HCT116 (cell line): ENCODE measurements at places on chromosomes 1 and 21. TPM values are rescaled to one million over a fixed set of nuclear protein-coding genes. Genes with fewer than 3 reads are reported as not detected.

DNA sequence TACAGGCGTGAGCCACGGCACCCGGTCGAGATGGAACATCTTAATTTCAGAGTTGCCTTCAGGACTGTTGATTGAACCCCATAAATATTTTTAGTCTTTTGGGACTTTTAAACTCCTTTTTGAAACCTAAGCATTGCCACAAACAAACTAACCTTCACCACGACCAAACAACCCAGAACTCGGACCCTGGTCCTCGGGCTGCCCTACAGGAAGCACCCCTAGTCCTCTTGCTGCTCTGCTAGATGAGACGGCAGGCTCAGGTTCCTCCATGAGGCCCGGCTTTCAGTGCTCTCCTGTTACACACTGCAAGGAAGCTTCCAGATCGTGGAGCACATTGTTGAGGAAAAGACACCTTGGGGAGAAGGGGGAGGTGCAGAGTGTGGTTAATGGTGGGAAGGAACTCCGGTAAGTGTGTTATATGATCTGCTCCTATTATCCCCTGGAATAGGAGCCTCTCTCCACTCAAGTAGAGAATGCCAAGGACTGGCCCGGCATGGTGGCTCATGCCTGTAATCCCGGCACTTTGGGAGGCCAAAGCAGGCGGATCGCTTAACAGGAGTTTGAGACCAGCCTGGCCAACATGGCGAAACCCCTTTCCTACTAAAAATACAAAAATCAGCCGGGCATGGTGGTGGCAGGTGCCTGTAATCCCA lies 5.7 kb downstream of the EPHX1 start:
- H3K4me3 ChIP-seq: no peak overlapping the region
- no peak for DNase-seq
- no peaks in the 10 kb centered on the region for H3K36me3 ChIP-seq
- peaks cover 36% of the 10 kb centered on the region for H3K4me1 ChIP-seq
- no peaks in the 10 kb centered on the region for H3K27me3 ChIP-seq

DNA sequence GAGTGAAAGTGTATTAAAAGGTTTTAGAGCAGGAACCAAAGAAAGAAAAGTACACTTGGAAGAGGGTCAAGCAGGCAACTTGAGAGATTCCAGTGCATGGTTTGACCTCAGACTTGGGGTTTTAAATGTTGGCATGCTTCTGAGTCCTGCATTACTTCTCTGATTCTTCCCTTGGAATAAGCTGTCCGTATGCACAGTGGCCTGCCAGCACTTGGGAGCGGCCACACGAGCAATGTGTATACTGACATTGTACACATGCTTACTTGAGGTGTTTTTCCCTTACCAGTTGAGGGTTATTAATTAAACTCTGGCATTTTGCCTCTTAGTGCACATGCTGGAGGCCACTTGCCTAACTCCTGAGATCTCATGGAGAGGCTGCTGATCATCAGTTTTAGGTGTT lies 786.6 kb upstream of the RGS18 start:
- H3K4me1 ChIP-seq: no peaks in the 10 kb centered on the region
- no peak overlapping the region for H3K27ac ChIP-seq
- DNase-seq: no peak

GRCh38 chr1:91383456-91383855 lies 21.2 kb downstream of the HFM1 start:
- H3K27ac ChIP-seq: no peak overlapping the region
- H3K27me3 ChIP-seq: no peaks in the 10 kb centered on the region
- H3K36me3 ChIP-seq: no peaks in the 10 kb centered on the region
- no peak overlapping the region for H3K4me3 ChIP-seq

GRCh38 chr1:211320980-211321379 lies 5.7 kb upstream of the TRAF5 start:
- no peak overlapping the region for H3K4me3 ChIP-seq
- no peak overlapping the region for H3K27ac ChIP-seq
- no peaks in the 10 kb centered on the region; the same call in 1 of the 2 replicates for H3K4me1 ChIP-seq
- DNase-seq: no peak

DNA sequence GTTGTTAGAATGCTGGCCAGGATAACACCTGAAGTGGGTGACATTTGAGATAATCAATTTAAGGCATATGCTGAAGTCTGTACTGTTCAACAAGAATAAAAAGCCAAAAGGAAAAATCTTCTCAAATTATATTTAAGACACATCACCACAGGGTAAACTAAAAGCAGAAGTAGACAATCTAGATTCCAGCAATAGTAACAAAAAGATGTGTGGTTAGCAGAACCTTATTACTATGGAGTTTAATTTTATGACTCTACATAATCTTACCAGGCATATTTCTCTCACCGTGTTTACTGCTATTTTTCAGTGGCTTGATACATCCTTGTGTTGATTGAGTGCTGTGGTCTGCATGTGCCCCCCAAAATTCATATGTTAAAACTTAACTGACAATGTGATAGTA lies 300.4 kb upstream of the ZP4 start:
- H3K27ac ChIP-seq: no peak overlapping the region
- DNase-seq: no peak
- H3K4me3 ChIP-seq: no peak overlapping the region
- no peaks in the 10 kb centered on the region for H3K27me3 ChIP-seq

GRCh38 chr21:42332557-42333317 lies 17.5 kb upstream of the TFF3 start:
- H3K36me3 ChIP-seq: no peaks in the 10 kb centered on the region
- H3K4me1 ChIP-seq: peaks cover 10% of the 10 kb centered on the region

DNA sequence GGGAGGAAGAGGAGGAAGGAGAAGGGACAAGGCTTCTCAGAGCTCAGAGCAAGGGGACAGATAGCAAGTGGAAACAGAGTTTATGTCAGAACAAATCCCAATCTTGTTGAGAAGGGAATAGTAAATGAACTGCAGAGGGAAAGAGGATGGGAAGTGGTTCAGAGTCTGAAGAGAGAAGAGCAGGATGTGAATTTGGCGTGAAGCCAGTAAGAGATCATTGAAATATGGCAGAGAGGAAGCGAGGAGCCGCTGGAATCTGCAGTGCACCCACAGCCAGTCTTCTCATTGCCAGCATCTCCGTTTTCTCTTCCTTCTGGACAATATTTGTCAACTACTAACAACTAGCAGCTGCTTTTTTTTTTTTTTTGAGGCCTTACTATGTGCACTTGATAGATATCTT lies 19.1 kb downstream of the OLFML3 start:
- no peak for DNase-seq
- H3K36me3 ChIP-seq: no peaks in the 10 kb centered on the region
- no peak overlapping the region for H3K4me3 ChIP-seq
- H3K27me3 ChIP-seq: no peaks in the 10 kb centered on the region
- no peaks in the 10 kb centered on the region for H3K4me1 ChIP-seq

DNA sequence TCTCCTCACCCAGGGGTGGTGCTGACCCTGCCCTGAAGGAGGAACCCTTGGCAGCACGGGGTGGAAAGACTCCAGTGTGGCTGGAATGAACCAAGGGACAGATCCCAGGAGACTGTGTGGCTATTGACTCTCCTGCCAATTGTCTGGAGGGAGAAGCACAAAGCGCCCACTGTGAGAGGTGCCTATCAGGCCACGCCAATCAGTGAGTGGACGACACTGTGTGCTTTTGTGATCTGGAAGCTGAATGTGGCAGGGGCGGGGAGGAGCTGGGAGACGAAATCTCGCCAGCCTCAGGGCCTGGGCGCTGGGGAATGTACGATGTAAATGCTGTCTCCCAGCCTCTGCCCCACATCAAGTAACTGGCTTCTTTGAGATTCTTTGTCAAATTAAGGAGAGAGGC lies 167.1 kb downstream of the ZBTB18 start:
- no peak overlapping the region for H3K27ac ChIP-seq
- no peak overlapping the region for H3K4me3 ChIP-seq
- H3K36me3 ChIP-seq: no peaks in the 10 kb centered on the region
- H3K27me3 ChIP-seq: no peaks in the 10 kb centered on the region

DNA sequence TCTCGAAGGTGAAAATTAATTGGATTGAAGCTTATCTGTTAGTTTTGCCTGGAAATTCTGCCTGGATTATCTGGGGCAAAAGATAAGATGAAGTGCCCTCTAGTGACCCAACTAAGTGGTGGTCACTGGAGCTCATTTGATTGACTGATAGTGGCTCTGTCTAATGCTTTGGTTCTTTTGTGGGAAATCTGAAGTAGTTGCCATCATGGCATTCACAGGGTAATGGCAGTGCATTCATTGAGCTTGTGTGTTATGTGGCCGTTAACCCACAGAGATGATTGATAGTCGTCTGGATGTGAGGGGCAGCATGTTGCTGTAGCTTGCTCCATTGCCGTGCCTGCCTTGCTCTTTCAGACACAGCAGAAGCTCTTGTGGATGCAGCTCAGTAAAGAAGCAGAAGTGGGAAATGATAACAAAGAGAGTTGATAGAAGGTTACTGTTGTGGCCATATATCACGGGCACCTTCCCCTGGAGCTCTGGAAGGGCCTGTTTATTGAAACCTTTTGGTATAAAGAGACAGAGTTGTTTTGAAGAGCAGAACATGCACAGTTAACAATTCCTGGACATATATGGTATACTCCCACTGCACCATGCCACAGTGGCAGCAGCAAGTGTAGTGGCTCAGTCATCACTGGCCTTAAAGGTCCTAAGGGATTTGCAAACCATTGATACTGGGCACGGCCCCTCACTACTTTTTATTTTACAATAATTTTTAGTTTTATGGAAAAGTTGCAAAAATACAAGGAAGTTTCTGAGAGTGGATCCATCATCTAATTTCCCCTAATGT lies 42.0 kb downstream of the CXADR start:
- peaks cover 12% of the 10 kb centered on the region; the same call in 1 of the 2 replicates for H3K4me1 ChIP-seq
- DNase-seq: no peak
- no peaks in the 10 kb centered on the region for H3K27me3 ChIP-seq
- H3K27ac ChIP-seq: no peak overlapping the region
- H3K36me3 ChIP-seq: no peaks in the 10 kb centered on the region
- H3K4me3 ChIP-seq: no peak overlapping the region

GRCh38 chr1:183195142-183195574 lies 9.1 kb downstream of the LAMC2 start:
- H3K4me1 ChIP-seq: peaks cover 8% of the 10 kb centered on the region
- peak; percentile 23 for DNase-seq
- H3K27me3 ChIP-seq: no peaks in the 10 kb centered on the region
- H3K36me3 ChIP-seq: no peaks in the 10 kb centered on the region

DNA sequence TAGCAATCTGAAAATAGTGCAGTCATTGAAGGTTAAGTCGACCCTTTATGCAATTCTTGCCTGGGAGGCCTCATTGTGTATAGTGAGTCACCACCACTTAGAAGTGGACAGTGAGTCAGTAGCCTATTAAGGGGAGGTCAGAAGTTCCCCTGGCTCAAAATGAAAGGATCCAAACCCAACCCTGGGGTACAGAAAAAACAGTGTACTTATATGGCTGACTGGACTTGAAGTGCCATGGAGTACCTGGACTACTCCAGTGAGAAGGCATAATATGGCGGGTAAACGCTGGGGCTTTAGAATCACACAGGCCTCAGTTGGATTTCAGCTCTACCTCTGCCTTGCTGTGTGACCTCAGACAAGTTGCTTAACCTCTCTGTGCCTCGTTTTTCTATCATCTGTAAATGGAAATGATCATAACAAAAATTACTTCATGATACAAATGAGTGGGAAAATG lies 2.2 kb upstream of the BCL9 start:
- H3K27ac ChIP-seq: no peak overlapping the region
- peaks cover 24% of the 10 kb centered on the region for H3K4me1 ChIP-seq
- H3K36me3 ChIP-seq: no peaks in the 10 kb centered on the region
- DNase-seq: peak; percentile 85
- no peaks in the 10 kb centered on the region for H3K27me3 ChIP-seq

- no peak overlapping the region for H3K27ac ChIP-seq
- no peaks in the 10 kb centered on the region for H3K36me3 ChIP-seq
- no peaks in the 10 kb centered on the region for H3K27me3 ChIP-seq
- H3K4me3 ChIP-seq: no peak overlapping the region
These were observed 43.0 kb downstream of the LYST start for GRCh38 chr1:235823684-235824083.

- no peaks in the 10 kb centered on the region for H3K27me3 ChIP-seq
- peaks cover 16% of the 10 kb centered on the region for H3K4me1 ChIP-seq
- DNase-seq: no peak
These were observed 3.8 kb downstream of the CNR2 start for GRCh38 chr1:23909412-23909811.

The LRRIQ3 gene
- 1.1 TPM for total RNA-seq

The FPGT gene
- 12.0 TPM for total RNA-seq

The KLF17 gene
- total RNA-seq: not detected

The CPTP gene
- 16.3 TPM for total RNA-seq

The CLEC20A gene
- total RNA-seq: not detected

The NBPF6 gene
- total RNA-seq: not detected

The TMEM125 gene
- 13.9 TPM for total RNA-seq
